ENCODE measurements at places on chromosomes 1 and 21. TPM values are rescaled to one million over a fixed set of nuclear protein-coding genes. Genes with fewer than 3 reads are reported as not detected.

- no peak for DNase-seq
Measured at GRCh38 chr1:244768186-244768585, 67.3 kb upstream of the COX20 start.

DNA sequence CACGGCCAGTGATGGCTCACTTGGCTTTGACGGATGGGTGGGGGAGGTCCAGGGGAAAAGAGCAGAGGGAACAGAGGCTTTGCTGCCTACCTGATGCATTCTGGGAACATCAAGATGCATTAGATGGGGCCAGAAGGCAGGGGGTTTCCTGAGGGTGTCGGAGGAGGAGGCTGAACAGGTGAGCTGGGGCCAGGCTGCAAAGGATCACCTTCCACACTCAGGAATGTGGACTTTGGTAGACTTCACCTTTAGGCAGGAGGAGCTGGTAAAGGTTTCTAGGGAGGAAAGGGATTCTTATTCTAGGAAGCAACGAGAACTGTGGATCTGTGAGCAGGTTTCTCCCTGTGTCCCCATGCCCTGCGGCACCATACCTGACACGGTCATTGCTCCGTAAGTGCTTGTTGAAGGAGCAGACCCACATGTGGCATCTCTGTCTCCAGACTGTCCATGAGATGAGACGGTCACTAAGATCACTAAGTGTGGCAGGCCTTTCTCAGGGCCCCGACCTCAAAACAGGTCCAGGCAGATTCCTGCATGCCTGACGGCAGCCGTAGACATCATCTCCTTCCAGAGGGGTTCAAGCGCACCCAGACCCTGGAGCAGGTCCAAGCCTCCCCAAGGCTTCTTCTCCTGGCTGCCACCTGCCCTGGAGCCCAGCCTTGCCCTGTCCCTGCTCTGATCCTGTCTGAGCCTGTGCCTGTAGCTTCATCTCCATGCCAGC is 89.1 kb upstream of the SLC25A33 start:
- DNase-seq, result no peak

The KIRREL1 gene
- total RNA-seq, result 26.8 TPM

DNA sequence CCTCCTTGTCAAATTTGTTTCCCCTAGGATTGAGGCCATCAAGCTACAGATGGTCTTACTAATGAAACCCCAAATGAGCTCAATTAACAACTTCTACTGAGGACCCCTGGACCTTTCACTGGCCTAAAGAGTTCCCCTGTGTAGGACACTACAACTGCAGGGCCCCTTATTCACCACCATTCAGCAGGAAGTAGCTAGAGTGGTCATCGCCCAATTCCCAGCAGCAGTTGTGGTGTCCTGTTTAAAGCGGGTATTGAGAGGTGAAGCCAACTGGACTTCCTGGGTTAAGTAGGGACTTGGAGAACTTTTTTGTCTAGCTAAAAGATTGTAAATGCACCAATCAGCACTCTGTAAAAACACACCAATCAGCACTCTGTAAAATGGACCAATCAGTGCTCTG is 1466.9 kb downstream of the KCNT2 start:
- no peak for DNase-seq

- DNase-seq, result no peak
Measured at GRCh38 chr21:25568246-25568645, 39.0 kb downstream of the MRPL39 start.
